Mucosa of gallbladder (tissue), 1 donor: ENCODE measurements at places on chromosomes 7 and 10.

- no peak for DNase-seq
These were observed 403.1 kb downstream of the ADRA2A start for GRCh38 chr10:111479966-111480365.

- DNase-seq, result peak; percentile 68
These were observed 837 bp upstream of the IGFBP3 start for GRCh38 chr7:45921699-45922519.

- no peak for DNase-seq
These were observed 49.7 kb downstream of the TBC1D12 start for GRCh38 chr10:94451883-94452519.

GRCh38 chr7:48427671-48428070 lies 256.4 kb downstream of the ABCA13 start:
- DNase-seq, result no peak

- no peak for DNase-seq
These were observed 71.6 kb upstream of the EGFR start for GRCh38 chr7:54947266-54947665.

DNA sequence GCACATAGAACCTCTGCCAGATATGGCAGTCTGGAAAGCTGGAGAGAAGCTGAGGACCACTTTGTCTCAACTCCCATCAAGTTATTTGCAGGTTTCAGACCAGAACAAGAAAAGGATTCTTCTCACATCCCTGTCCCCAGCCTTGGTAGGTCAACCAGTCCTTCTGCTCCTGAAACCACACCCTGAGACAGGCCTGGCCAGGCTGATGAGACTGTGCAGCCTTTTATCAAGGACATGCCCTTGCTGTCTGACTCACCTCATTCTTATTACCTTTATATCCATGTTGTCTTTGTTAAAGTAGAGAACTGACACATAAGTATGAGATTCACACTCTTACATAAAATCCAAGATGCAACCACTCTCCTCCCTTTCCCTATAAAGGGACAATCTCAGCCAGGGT lies 354.9 kb downstream of the PLXNA4 start:
- peak; percentile 37 for DNase-seq

- no peak for DNase-seq
These were observed 88.2 kb upstream of the EGR2 start for GRCh38 chr10:62904281-62904875.

- no peak for DNase-seq
These were observed 42.9 kb downstream of the CSTF2T start for GRCh38 chr10:51656503-51656902.

DNA sequence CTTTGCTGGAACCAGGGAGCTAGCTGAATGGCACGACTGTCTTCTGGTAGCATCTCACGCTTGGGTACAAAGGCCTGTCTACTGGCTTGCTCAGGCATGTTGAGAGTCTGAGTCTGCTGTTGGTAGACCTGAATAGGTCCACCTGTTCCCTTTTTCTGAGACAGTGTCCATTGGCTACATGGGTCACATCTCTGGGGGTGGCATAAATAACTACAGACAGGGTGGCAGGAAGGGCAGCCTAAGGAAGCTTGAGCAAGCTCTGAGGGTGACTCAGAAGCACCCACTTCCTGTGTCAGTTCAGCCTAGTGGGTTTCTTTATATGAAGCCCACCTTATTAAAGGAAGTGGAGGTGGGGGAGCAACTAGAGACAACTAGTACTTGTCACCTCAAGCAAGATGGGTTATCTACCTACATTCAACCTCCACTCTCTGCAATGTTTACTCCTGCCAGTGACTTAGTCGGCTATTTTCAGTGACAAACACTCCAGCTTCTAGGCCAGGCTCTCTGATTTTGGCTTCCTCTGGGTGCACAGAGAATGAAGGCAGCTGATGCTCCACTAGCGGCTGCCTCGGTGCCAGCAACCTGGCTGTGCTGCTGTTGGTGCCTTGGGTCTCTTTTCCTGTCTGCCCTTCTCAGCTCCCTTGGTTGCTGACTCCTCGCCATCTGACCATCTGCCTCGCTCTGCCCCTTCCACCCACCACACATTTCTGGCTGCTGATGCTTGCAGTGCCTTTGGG lies 5.7 kb upstream of the ZYX start:
- no peak for DNase-seq

GRCh38 chr7:138992052-138992531 lies 10.9 kb upstream of the KIAA1549 start:
- DNase-seq, result no peak

DNA sequence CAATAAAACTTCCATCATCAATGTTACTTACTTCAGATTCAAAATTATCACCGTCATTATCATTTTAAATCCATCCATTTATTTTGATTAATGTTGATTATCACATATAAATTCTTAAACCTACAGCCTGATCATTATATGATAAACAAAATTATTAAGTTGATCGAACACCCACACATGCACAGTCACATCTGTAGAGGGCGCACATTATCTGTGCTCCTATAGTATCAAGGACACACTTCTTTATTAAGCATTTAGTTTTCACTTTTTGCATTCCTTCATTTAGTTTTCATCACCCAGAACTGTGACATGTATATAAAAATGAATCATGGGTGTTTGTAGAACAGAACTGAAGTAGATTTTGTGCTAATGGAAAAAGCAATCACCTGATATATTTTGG lies 26.2 kb upstream of the ZNF716 start:
- no peak for DNase-seq

DNA sequence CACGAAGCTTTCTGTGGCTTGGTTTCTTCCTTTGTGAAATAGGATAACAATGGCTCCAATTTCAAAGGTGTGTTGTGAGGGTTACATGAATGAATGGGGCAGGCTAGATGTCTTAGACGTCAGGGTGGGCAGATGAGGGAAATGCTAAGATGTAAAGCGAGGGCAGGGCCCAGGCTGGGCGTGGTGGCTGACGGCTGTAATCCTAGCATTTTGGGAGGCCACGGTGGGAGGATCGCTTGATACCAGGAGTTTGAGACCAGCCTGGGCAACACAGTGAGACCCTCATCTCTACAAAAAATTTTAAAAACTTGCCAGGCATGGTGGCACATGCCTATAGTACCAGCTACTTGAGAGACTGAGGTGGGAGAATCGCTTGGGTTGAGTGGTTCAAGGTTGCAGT lies 607.7 kb upstream of the FOXK1 start:
- DNase-seq, result peak; percentile 5

DNA sequence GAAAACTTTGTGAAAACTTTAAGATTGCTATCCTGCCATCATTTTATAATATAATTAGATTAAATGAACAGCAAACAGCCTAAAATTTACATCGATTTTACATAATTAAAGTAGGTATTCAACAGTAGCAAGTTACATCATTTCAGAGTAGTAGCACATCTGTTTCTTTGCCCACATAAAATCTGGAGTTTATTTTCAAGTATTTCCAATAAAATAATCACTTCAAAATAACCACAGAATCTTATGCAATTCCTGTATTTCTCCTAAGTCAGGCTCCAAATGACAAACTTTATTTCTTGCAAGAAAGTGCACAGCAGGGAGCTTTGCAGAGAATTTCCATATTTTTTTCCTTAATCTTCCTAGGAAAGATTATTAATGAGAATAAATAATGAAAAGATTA lies 82.6 kb downstream of the CUBN start:
- DNase-seq, result no peak

DNA sequence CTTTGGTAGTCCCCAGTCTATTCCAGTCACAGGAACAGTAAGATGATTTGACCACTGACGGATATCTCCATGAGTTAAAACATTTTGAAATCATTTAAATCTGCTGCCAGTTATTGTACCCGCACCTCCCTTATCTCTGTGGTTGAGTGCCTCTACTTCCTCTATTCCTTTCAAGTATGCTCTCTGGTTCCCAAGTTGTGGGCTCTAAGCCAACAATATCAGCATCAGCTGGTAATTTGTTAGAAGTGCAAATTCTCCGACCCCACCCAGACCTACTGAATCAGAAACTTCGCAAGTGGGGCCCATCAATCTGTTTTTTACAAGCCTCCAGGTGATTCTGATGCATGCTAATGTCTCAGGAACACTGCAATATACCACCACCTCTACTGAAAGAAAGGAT lies 235.5 kb downstream of the CCSER2 start:
- DNase-seq, result no peak

DNA sequence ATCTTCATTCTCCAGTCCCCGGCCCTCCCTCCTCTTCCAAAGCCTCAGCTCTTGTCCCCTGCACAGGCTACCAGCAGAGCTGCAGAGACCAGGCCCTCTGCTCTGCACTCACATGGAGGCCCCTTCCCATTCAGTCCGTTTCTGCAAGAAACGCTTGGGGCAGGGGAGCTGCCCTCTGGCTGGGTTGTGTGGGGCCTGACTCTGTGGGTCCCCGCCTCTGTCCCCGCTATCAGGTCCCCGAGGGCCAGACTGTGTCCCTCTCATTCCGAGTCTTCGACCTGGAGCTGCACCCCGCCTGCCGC lies 1.5 kb downstream of the PCOLCE start:
- no peak for DNase-seq

DNA sequence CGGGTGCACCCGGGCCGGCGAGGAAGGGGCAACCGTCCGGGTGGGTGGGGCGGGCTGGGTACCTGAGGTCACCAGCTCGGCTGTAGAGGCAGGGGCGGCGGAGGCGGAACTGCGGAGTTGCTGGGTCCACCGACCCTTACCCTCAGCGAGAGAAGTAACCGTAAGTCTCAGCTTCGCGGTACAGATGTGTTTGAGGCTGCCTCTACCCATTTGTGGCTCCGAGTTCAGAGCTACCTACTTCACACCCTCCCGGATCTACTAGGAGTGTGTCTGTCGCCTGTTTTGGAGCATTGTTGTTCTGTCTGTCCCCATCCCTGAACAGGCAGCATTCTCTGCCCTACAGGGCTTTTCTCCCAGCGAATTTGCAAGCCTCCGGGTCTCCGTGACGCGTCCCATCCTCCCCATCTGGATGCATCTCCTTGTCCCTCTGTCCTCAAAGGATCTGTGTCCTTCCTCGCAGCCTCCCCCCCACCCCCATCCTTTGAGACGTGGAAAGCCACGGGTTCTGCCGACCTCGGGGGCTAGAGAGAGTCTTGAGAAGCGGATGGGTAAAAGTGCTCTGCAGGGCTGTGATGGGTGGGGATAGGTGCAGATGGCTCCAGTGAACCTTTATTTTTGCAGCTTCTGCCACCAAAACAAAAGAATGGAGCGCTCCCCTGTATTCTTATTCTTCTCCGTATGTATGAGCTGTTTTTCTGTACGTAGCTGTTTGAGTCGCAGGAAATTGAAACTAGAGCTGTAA lies 757 bp downstream of the ANKIB1 start:
- peak; percentile 12 for DNase-seq

GRCh38 chr7:158281441-158281840 lies 306.2 kb downstream of the PTPRN2 start:
- no peak for DNase-seq

GRCh38 chr10:124249812-124250432 lies 156.5 kb upstream of the CHST15 start:
- no peak for DNase-seq

DNA sequence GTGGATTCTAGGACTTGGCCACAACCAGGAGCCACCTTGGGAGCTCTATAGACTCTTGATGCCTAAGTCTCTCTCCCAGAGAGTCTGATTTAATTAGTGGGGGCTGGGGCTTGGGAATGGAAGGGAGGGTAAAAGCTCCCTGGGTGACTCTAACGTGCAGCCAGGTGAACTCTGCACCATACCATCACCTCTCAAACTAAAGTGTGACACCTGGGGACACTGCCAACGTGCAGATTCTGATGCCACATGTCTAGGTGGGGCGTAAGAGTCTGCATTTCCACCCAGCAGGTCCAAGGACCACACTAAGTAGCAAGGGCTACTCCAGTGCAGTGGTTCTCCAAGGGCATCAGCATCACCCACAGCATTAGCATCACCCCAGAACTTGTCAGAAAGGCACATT lies 28.3 kb downstream of the LRRC20 start:
- DNase-seq, result no peak

DNA sequence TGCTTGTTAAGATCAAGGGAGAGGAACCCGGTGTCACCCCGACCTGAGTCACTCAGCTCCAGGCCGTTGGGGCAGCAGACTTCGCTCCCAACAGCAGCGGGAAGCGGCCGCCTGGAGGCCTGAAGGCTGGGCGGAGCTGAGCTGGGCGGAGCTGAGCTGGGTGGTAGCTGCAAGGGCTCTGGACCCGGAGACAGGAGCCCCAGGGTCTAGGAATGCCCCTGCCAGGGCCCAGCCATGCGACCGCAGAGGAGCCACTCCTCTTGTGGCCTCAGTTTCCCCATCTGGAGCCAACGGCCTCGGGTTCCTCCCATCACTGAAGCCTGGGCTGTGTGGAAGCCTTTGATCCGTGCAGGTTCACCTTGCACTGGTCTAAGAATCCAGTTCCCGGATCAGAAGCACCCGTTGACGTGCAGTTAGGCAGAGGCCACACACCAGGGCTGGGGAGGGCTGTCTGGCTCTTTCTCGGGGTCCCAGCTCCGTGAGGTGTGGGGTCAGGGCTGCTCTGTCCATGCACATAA lies 21.9 kb upstream of the DPYSL4 start:
- peak; percentile 20 for DNase-seq

DNA sequence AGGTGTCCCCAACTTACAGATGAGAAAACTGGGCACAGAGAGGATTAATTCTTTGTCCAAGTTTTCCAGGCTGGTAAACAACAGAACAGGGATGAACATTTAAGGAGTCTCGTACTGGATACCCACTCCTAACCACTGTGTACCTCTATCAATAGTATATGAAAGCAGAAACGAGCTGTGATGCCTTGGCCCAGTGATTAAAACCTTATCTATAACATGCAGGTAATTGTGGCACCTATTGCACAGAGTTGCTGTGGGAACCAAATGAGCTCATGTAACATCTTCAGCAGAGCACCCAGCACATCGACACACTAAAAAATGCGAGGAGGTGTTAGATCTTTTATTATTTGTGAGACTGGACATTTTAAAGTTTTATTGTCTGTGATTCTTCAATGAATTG lies 1.6 kb downstream of the TMEM273 start:
- no peak for DNase-seq

DNA sequence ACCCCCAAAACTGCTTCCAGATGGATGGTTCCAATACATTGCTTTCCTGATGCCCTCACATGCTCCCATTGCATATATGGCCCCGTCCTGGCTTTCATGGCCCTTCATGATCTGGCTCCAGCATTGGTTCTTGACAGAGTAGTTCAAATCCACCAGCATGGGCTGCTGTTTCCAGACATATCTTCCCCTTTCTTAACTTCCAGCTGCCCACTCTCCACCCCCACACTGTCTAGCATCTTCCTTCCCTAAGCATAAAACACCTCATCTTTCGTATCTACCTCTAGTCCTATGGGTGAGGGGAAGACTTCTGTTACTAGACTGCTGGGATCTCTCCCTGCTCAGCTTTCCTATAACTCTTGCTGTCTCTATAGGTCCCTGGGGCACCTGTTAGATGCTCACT lies 13.2 kb upstream of the GOLGA7B start:
- DNase-seq, result no peak

GRCh38 chr7:2082139-2082998 lies 150.4 kb downstream of the MAD1L1 start:
- DNase-seq, result no peak

- no peak for DNase-seq
These were observed 101.5 kb downstream of the MICALL2 start for GRCh38 chr7:1357601-1358271.
